Panc1 (cell line): ENCODE measurements at places on chromosomes 2 and 18. TPM values are rescaled to one million over a fixed set of nuclear protein-coding genes. Genes with fewer than 3 reads are reported as not detected.

GRCh38 chr2:2698182-2699120, 367.4 kb upstream of the MYT1L start:
- H3K4me3 ChIP-seq = no peak overlapping the region
- no peak overlapping the region for H3K27ac ChIP-seq
- H3K36me3 ChIP-seq = no peaks in the 10 kb centered on the region
- no peaks in the 10 kb centered on the region for H3K4me1 ChIP-seq
- peaks cover 20% of the 10 kb centered on the region; the same call in 1 of the 2 replicates for H3K27me3 ChIP-seq

MOGAT1 gene
- total RNA-seq = not detected

TTR gene
- total RNA-seq = 1.0 TPM

- no peak overlapping the region for H3K4me3 ChIP-seq
- H3K27me3 ChIP-seq = no peaks in the 10 kb centered on the region
- H3K27ac ChIP-seq = no peak overlapping the region
- H3K4me1 ChIP-seq = no peaks in the 10 kb centered on the region
Observed at GRCh38 chr2:240511351-240512108, 46.3 kb downstream of the ANKMY1 start.

- no peak overlapping the region for H3K27ac ChIP-seq
- H3K4me3 ChIP-seq = no peak overlapping the region
- H3K27me3 ChIP-seq = no peaks in the 10 kb centered on the region
- H3K36me3 ChIP-seq = no peaks in the 10 kb centered on the region; the same call in 1 of the 2 replicates
- no peak for DNase-seq
Observed at GRCh38 chr18:12844391-12844790, 39.6 kb downstream of the PTPN2 start.

DNA sequence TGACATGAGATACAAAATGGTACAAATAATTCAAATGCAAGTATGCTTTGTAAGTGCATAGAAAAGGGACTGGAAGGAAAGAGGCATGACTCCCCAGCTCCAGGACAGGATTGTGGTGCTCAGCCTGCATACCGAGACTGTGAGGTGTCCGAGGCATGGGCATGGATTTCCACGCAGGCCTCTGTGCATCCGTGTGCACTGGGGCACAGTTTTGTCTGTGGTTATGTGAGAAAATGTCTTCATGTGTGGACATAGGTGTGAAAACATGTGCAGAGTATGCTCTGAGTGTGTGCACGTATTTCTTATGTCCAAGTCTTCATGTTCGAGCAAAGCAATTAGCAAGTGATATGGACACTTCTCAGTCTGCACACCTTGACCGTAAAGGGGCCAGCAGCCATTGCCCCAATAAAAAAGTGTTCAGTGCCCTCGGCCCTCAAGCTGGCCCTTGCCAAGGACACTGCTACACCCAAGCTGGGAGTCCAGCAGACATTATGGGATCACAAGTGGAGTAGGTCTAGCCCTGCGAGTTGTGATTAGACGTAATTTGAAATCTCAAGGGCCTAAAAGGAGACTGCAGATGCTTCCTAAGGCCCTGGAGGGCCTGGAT, 120.7 kb downstream of the CYP26B1 start:
- no peak overlapping the region for H3K4me3 ChIP-seq
- peaks cover 2% of the 10 kb centered on the region; the same call in 1 of the 2 replicates for H3K27me3 ChIP-seq
- no peak for DNase-seq
- no peaks in the 10 kb centered on the region for H3K36me3 ChIP-seq
- H3K27ac ChIP-seq = no peak overlapping the region
- no peaks in the 10 kb centered on the region for H3K4me1 ChIP-seq

TRIM43 gene
- not detected for total RNA-seq

DNA sequence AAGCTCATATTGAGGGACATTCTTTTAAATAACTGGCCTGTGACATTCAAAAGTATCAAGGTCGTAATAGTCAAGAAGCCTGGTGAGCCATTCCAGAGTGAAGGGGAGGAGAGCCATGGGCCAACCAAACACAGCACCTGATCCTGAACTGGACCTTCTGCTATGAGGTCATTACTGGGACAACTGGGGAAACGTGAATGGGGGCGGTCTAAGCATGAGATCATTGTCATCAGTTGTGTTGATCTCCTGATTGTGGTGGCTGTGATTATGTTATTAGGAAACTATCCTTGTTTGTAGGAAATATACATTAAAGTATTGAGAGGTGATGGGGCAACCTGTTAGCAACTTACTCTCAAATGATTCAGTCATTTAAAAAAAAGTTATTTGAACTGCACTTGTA, 79.3 kb downstream of the FBXO15 start:
- H3K4me1 ChIP-seq = no peaks in the 10 kb centered on the region
- no peaks in the 10 kb centered on the region for H3K36me3 ChIP-seq
- DNase-seq = no peak
- no peak overlapping the region for H3K27ac ChIP-seq
- no peak overlapping the region for H3K4me3 ChIP-seq
